ENCODE measurements at places on chromosomes 6 and 20.
A peak's percentile ranks its signal among the peaks of the same experiment; 100 is the strongest.

GRCh38 chr6:44068607-44069296 lies 58.5 kb downstream of the MRPL14 start:
- DNase-seq: no peak

GRCh38 chr20:62292108-62292507 lies 10.7 kb upstream of the ADRM1 start:
- no peak for DNase-seq

DNA sequence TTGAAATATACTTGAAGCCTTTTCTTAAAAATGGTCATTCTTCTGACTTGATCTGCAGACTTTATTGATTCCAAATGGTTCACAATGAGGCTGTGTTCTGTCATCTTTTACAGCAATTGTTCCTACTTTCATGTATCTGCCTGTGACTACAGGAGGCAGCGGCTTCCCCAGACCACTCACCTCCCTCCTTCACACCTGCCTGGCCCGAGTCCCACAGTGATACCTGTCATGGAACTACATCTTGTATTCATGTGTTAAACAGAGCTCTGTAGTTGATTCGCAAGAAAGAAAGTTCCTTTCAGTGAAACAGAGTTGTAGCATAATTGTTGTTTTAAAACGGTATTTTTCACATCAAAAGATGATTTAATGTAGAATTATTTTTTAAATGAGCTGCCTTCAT lies 673.5 kb upstream of the AGPAT4 start:
- DNase-seq: no peak

DNA sequence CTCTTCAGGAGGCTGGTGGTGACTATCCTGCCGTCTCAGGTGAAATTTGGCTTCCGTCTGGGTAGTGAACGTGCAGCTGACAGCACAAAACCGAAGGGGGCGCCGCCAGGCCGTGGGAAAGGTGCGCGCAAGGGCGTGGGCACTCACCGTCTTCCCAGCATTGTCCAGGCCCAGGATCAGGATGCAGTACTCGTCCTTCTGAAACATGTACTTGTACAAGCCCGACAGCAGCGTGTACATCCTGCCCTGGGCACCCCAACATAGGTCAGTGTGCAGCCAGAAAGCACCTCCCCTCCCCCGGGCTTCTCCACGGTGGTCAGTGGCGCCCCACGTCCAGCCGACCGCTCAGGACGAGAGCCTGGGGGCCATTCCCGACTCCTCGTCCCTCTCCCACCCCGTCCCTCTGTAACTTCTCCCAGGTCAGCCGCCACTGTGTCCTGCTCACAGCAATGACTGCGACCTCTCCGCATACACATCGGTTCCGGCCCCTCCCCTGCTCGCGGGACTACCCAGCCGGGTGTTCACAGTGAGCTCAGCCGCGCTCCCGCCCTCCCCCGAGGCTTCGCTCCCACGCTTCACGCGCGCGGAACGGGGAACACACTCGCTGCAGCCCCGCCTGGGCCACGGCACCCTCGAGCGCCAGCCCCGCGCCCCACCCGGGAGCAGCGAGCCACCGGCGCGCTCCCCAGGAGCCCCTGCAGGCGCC lies 771 bp downstream of the ARFRP1 start:
- DNase-seq: peak; percentile 75

- DNase-seq: no peak
Observed at GRCh38 chr6:168641446-168641845, 200.5 kb downstream of the SMOC2 start.

GRCh38 chr6:116018976-116019375 lies 41.7 kb downstream of the FRK start:
- DNase-seq: no peak

DNA sequence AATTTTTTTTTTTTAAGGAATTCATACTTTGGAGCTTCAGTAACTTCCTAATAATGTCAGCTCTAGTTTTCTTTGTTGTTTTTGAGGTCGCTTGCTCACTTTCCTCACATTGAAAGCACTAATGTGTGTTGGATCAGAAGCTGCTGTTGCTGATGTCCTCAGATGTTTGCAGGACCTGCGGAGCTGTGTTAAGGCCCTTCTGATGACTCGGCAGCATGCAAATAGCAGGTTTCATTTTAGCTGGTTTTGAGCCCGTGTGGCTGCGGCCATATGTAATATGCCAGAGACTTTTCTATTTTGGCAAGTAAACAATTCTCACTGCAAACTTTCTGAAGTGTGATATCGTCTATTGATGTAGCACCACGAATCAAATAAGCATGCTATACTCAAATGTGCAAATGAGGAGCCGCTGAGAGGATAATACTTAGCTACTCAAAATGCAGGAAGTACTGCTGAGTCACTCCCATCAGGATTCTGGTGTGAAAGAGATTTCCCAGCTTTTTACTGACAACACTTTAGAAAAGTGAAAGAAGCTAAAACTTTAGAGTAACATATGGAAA lies 187.8 kb downstream of the SASH1 start:
- DNase-seq: no peak

DNA sequence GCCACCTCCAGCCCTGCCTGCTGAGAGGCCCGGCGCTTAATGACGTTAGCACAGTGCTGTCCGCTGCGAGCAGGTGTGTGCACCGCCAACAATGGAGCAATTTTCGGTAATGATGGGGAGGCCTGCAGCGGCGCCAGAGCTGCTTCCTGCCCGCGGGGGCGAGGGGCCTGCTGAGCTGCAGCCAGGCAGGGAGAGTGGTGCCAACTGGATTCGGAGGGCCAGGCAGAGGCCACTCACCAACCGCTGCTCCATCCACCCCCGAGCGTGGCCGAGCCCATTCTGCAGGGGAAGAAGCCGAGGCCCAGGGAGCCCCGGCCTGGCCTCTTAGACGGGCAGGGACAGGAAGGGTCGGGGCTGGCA lies 9.6 kb downstream of the HRH3 start:
- no peak for DNase-seq

GRCh38 chr6:33314515-33314942 lies 651 bp upstream of the TAPBP start:
- DNase-seq: peak; percentile 67

- DNase-seq: no peak
Observed at GRCh38 chr20:38357653-38358207, 11.4 kb downstream of the LBP start.

Measured in Calu3 (cell line).